CD4-positive, alpha-beta T cell treated with Interleukin-12 subunit alpha and Interleukin-12 subunit beta, for 1 hour (primary cell): ENCODE measurements at places on chromosomes 7 and 10.
A peak's percentile ranks its signal among the peaks of the same experiment; 100 is the strongest.

DNA sequence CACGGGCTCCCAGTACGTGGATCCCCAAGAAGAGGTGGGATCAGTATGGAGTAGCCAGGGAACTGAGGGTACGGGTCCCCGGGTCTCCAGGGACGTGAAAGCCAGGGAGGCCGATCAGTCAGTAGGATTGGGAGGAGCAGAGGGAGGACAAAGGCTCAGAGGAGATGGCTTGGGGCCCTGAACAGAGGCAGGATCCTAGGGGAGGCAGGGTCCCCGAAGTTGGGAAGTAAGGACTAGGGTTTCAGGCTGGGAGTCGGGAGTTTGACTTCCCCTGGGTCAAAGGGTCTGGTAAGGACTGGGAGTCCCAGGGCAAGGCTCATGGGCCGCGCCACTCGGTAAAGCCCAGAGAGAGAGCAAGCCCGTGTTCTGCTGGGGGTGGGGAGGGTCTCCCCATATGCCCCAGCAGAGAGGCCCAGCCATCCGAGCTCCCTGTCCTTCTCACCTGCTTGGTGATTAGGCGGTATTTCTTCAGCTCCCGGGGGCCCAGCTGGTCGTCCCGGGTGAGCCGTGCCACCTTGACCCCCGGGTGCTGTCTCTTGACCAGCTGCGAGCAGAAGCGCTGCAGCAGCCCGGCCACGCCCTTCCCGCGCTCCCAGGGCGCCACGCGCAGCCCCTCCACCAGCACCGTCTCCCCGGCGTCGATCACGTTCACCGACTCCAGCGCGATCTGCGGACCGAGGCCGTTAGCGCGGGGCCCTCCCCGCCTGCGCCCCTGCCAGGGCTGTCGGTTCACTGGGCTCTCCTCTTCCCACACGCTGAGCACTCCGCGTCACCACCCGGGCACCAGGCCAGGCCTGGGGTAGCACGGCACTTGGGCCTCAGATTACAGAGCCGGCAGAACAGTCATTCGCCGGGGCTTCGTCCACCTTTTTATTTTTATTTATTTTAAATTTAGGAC, 7.0 kb downstream of the NAT16 start:
- no peak for DNase-seq

DNA sequence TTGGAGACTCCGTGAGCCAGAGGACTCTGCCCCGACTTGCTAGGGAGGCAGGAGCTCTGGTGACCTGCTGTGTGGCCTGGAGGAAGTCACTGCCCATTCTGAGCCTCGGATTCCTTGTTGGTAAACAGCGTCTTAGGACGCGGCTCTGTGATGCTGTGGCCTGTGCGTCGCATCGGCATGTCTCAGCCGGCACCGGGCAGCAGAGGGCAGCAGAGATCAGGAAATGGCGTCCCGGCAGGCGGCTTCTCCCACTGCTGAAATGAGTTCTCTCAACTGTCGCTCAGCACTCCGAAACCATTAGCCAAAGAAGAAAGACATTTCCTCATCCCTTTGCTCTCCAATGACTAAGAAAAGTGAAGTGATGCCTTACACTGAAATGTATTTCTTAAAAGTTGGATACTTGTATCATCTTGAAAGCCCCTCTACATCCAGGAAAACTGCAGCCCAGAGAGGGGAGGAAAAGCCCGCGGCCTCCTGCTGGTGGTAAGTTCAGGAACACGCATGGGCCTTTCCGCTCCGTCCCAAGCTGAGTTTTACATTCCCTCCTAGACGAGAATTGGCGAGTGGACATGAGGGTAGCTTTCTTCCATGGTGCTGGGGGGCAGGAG, 91.7 kb downstream of the WDR11 start:
- DNase-seq: peak; percentile 67

DNA sequence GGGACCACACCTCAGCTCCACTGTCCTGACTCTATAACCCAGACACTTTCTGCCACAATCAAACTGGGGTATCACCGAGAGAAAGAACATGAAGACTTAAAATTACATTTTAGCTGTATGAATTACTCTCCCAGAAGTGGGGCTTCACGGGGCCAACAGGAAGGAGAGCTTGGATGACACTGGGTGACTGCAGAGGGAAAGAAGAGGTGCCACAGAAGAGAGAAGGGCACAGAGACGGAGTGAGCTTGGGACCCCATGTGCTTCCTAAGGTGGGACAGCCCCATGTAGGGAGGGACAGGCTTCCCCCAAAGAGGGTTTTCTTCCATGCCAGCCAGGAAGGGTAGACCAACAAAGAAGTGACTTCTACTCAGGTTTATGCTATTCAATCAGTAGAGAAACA, 162.0 kb upstream of the RHEB start:
- no peak for DNase-seq

GRCh38 chr7:37198906-37199485, 249.7 kb downstream of the ELMO1 start:
- DNase-seq: peak; percentile 73

DNA sequence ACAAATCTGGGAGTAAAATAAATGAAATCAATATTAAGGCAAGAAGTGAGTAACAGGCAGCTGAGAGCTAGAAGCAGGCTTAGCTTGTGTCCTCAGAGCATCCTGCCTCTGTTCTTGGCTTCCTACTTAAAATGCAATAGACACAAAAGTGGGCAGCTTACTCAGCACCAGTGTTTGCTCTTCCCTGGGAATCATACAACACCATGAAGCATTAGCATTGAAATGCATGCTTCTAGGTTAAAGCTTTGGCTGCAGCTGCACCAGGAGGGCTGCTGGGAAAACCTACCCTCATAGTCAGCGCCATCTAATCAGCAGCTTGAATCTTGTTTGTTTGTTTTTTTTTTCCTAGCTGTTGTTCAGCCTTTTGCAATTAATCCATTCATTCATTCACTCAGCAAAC, 104.2 kb upstream of the VWC2 start:
- no peak for DNase-seq

DNA sequence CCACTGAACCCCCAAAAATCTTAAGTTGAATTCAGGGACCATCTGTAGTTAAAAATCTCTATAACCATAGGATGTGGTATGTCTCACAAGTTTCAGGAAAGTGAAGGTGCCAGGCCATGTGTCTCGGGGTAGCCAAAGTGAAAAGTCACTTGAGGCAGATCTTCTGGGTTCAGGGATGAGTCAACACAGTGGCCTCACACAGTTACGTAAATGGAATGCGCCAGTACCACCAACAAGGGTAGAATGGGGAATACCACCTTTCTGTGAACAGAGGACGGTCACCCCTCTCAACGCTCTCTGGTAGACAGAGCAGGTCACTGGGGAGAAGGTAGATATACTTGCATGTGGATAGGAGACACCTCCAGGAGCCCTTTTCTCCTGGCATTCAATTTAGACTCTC, 71.4 kb downstream of the ELMO1 start:
- DNase-seq: no peak

DNA sequence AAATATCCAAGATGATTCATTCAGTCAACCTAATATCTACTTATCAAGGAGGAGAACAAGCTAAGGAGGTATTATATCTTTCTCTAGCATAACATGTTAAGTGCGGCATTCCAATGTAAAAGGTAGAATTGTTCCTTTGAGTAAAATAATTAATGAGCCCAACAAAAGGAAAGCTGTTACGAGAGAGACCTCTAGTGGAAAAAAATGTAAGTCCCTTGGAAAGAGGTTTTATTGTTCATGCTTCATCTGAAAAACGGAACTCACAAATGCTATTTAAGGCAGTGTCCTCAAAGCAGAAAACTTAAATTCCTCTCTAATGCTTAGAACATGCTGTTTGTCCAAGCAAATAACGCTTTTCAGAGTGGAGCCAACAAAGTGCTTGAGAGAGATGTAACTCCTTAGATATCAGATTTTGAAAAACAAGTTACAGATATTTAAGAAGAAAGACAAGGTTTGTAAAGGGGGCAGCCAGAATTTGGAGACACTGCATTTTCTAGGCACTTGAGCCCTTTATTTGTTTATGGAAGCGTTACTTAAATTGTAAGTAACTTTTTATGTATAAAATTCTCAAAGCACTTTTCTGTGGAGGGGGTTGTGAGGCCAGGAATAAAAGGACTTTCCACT, 119.9 kb downstream of the TFEC start:
- peak; percentile 15 for DNase-seq

GRCh38 chr7:154917808-154918160, 85.1 kb downstream of the PAXIP1 start:
- DNase-seq: no peak

DNA sequence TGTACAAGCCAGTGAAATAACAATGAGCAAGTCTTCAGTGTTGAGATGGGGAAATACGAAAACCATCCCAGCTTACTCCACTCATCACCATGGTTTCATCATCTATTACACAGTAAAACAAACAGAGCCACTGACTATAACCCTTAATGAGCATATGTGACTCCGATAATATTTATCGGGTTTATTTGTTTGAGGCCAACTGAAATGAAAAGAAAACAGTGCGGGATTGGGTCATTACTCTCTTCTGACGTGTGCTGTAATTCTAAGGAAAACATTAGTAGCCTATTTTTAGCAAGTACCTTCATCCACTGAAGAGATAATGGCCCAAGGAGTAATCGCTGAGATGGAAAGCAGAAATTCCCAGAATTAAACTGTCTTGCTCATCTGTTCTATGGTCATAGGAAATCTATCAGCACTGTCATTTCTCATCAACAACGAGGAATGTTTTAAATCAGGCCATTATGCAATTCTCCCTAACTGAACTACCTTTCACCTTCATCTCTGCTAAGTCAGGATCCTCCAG, 716.5 kb downstream of the INHBA start:
- no peak for DNase-seq

DNA sequence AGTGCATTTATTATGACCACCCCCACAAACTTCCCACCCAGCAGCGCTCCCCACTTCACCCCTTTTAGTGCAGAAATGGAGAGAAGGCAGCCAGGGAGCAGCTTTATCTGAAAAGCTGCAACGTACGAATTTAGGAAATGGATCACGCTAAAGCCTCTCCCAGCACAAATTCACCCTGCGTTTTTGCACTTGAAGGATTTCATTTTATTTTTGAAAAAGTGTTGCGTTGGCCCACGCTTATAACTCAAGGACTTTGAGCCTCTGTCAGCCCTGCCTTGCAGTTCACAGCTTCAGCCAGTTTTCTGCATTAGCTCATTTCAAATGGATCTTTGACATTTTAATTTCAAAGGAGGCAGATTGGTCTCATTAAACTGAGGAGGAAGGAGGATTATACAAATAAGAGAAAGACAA, 556.1 kb downstream of the KCNMA1 start:
- DNase-seq: no peak

DNA sequence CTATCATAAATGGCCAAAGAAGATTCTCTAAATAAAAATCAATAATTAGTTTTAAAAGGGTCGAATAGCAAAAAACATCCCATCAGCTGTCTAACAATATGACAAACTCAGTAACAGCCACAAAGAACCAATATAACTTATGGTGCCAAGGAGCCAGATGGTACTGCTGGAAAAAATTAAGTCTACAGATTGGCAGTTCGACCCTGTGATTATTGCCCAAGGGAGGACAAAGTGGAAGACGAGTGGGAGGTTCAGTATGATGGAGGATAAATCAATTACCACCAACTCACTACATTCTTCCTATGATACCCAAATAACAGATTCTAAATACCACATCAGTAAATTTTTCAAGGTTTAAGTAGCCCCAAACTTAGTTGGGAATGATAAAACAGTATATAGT, 49.0 kb downstream of the SKAP2 start:
- no peak for DNase-seq

GRCh38 chr10:61869041-61869675, 32.3 kb upstream of the ARID5B start:
- DNase-seq: no peak

- DNase-seq: no peak
Observed at GRCh38 chr10:120971671-120972070, 120.5 kb downstream of the WDR11 start.

DNA sequence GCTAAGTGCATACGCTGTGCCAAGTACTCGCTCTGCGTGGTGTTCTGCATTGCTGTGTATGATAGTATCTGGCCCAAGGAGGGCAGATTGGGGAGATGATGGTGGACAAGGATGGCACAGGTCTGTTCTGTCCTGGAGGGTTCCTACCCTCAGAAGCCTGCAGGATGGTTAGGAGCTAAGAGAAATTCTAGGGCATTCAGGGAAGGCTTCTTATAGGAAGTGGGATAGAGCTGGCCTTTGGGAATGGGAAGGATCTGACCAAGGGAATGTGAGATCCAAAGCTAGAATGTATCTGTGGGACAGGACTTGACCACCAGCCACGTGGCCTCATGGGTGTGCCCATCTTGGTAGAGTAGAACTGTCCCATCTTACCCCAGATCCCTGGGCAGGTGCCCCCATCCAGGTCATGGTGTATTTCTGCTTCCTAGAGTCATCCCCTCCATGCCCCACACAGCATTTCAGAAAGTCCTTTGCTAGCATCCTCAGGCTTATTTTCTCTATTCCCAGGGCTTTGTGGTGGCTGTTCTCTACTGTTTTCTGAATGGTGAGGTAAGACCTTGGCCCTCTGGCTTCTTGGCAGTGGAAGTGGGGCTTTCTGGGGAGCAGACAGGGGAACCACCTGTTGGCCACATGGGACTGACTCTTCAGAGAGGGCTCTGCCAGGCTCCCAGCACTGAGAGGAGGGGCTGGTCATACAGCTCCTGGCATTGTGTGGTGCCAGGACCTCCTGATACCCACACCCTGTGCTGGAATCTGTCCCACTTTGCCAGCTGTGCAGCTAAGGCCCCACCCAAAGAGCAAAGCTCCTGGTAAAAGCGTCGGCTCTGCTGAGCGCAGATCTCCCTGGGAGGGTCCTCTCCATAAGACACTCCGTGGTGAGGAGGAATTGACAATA, 52.5 kb downstream of the ADCYAP1R1 start:
- DNase-seq: no peak

DNA sequence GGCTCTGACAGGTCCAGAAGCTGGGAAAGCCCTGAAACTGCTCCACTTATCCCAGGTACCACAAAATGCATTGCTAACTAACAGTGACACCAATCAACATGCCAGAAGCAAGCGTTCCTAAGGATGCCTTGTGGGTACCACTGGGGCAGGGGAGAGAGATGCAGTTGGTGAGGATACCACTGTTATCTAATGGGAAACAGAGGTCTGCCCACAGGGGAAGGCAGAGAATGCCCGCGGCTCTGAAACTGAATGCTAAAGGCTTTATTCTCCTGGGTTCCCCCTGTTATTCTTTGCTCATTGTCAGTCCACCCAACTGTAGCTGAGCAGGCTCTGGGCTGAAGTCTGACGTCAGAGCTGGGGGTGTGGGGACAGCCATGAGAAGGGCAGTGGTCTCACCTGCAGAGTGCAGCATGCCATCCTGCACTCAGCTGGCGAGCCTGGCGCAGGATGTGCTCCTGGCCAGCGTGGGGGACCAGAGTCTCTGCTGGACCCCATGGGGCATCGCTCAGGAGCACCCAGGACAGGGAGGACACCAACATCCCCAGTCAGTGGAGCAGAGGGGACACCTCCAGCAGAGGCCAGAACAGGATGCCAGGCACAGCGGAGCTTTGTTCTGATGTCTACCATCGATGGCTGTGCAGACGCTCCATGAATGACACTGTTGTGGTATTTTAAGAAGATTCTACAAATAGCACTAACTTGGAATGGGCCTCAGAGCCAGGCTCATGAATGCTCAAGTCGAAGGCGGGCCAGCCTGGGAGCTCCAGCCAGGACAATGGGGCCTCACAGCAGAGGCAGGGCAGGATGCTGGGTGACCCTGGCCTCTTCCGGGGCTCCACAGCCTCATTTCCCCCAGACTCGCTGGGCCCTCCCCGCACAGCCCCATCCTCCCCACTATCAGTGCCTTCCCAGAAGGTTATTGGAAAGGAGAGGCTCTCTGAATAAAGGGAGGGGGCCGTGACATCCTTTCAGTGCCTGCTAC, 95.8 kb downstream of the ARHGAP22 start:
- no peak for DNase-seq

- DNase-seq: no peak
Observed at GRCh38 chr10:52927678-52928077, 155.1 kb upstream of the MBL2 start.

- peak; percentile 80 for DNase-seq
Observed at GRCh38 chr10:133357285-133358161, at the start of gene FUOM. Gene FUOM (minus strand): TSS chr10:133358019. CDS start chr10:133358007, 12 bp downstream.

GRCh38 chr10:117217196-117217761, 20.0 kb downstream of the KCNK18 start:
- DNase-seq: no peak
